ENCODE measurements at places on chromosomes 11 and 22. TPM values are rescaled to one million over a fixed set of nuclear protein-coding genes. Genes with fewer than 3 reads are reported as not detected.

SCT gene
- not detected for total RNA-seq

EI24 gene
- total RNA-seq, result 106 TPM

SLC15A3 gene
- 5.5 TPM for total RNA-seq

FKBP2 gene
- total RNA-seq, result 60.5 TPM

P2RY6 gene
- 1.3 TPM for total RNA-seq

KCTD14 gene
- 7.7 TPM for total RNA-seq

RAG2 gene
- not detected for total RNA-seq

LRRC56 gene
- total RNA-seq, result 0.85 TPM

NLRP14 gene
- total RNA-seq, result not detected

USH1C gene
- total RNA-seq, result not detected

DMC1 gene
- not detected for total RNA-seq

SLC37A2 gene
- total RNA-seq, result 24.9 TPM

MAPK11 gene
- total RNA-seq, result 3.9 TPM

OR6T1 gene
- not detected for total RNA-seq

GGTLC3 gene
- not detected for total RNA-seq

OR5A1 gene
- not detected for total RNA-seq

BIRC3 gene
- 6.9 TPM for total RNA-seq

GLYATL1 gene
- total RNA-seq, result not detected

DDX25 gene
- 0.38 TPM for total RNA-seq

PATE2 gene
- total RNA-seq, result not detected

C11orf97 gene
- not detected for total RNA-seq

SLC43A3 gene
- 89.8 TPM for total RNA-seq

MRGPRX4 gene
- total RNA-seq, result not detected

TPBGL gene
- total RNA-seq, result not detected

CASP5 gene
- total RNA-seq, result not detected

TBX1 gene
- total RNA-seq, result 0.30 TPM

PATE4 gene
- not detected for total RNA-seq

CARD18 gene
- 1.2 TPM for total RNA-seq

NAT10 gene
- total RNA-seq, result 17.6 TPM

ANKK1 gene
- total RNA-seq, result 0.21 TPM

USP35 gene
- total RNA-seq, result 7.0 TPM

BBS1 gene
- 20.9 TPM for total RNA-seq

APOL1 gene
- total RNA-seq, result 28.6 TPM

C11orf42 gene
- total RNA-seq, result not detected

CCDC157 gene
- 3.5 TPM for total RNA-seq

RBMXL2 gene
- total RNA-seq, result not detected

CLTCL1 gene
- 7.7 TPM for total RNA-seq

TSSK2 gene
- not detected for total RNA-seq

VPREB1 gene
- not detected for total RNA-seq

NEFH gene
- 0.44 TPM for total RNA-seq

SERPIND1 gene
- 0.38 TPM for total RNA-seq

VPREB3 gene
- not detected for total RNA-seq

PKDREJ gene
- not detected for total RNA-seq

BEST1 gene
- 2.7 TPM for total RNA-seq

DGCR6 gene
- total RNA-seq, result 3.1 TPM

MN1 gene
- 2.0 TPM for total RNA-seq

CYTH4 gene
- 2.9 TPM for total RNA-seq
